ENCODE measurements at places on chromosomes 11 and 22.

- no peak for DNase-seq
These were observed 90.8 kb upstream of the CLDN5 start for GRCh38 chr22:19615001-19615461.

DNA sequence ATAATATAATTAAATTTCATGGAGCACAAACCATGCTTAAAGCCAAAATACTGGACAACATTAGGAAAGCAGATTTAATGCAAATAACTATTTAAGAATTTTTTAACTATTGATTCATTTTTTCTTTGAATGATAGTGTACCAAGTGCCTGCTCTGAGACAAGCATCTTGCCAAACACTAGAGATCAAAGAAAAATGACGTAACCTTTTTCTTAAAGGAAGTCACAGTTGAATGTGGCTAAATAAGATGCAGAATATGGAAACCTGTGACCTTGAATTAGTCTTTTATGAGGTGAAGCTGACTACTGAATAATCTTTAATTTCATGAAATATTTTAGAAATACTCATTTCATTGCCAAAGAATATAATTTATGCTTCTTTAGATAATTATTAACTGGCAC is 104.0 kb downstream of the MSANTD4 start:
- no peak for DNase-seq

DNA sequence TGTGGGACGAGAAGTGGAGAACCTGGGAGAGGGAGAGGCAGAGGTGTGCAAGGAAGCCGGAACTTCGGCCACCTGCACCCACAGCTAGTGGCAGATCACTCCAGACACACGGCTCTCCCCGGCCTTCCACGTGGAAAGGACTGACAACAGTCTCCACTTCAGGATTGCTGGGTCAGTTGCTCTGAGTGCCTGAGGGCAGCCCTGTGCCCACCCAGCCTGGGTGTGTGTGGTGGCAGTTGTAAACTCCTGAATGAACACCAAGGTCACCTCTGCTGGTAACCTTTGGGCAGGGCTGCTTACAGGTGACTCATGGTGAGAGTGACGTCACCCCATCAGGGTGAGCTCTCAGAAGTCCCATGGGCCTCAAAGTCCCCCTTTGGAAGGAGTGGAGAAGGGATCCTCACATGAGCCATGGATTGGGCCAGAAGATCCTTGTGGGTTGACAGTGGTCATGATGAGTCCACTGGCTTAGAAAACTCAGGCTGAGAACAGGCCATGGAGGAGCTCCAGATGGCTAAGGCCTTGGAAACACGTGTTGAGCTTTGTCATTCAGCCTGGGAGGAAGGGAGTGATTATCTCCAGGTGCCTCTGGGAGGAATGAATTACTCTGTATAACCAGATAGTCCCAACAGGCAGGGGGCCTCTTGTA is 71.3 kb downstream of the BCR start:
- no peak for DNase-seq

DNA sequence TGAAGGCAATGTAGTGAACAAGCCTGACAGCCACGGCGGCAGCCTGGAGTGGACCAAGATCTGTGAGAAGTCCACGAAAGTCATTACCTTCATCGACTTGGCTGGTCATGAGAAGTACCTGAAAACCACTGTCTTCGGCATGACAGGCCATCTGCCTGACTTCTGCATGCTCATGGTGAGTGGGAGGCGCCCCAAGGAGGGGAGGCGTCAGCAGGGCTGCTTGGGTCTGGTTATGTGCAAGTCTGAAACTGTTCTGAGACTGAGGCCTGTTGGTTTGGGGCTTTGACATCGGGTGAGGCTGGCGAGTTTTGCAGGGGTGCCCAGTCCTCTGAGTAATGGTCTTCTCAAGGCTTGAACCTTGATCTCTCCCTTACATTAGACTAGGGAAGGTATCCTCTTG is 11.1 kb downstream of the GTPBP1 start:
- no peak for DNase-seq

DNA sequence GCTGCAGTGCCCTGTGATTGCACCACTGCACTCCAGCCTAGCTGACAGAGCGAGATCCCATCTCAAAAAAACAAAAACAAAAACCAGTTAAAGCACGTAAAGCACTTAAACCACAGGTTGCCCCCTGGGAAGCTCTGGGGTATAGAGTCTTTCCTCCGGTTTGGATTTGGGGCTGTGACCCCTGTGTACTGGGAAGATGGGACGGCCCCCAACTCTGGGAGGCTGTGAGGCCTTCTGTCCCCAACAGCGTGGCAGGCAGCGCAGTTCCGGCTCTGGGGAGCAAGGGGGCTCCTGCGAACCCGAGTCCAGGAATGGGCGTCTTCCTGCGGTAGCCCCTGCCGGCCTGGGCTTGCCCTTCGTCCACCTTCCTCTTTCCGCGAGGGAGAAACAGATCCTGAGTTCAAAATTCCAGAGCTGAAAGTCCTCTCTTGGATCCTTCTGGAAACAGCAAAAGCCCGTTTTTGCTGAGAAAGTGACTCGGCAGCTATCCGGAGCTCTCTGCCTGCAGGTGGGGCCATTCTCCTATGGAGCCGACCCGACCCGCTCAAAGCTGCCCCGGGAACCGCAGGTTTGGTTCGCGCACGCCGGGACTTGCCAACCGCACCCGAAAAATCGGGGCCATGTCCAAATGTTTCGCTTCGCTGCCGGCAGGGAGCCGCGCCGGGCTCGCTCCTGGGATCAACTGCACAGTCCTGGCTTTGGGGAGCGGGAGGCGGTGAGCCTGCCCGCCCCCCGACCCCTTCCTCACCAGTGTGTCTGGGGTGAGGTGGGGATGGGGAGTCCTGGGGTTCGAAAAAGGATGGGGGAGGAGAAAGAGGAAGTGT is 36.3 kb upstream of the POLA2 start:
- no peak for DNase-seq

GRCh38 chr11:64890522-64890939 is 12.1 kb upstream of the EHD1 start:
- no peak for DNase-seq

DNA sequence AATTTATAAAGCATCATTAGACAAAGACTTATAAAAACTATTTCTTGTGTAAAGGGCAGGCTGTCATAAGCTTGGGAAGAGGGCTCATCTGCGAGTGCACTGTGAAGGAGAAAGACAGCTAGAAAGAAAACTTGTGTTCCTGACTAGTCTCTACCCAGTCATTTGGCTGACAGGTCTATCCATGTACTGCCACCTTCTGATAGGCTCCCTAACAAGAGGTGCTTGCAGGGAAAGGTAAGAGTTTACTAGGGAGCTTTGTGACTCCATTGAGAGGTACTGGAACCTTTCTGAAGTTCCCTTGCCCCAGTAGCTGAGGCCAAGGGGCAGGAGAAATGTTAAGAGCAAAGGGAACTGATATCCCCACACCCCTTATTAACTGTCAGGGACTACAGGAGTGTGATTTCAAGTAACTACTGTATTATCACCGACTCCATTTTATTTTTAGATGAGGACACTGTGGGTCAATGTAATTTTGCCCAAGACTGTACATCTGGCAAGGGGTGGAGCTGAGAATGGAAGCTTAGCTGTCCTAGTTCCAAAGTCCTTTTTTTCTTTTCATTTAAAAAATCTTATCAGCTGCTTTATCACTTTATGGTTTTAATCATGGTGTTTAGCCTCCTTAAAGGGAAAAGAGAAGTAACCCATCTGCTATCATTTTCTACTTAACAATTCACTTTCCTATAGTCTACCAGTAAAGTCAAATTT is 129.4 kb downstream of the ARHGAP20 start:
- DNase-seq, result no peak

GRCh38 chr22:47091246-47091651 is 328.8 kb downstream of the TBC1D22A start:
- no peak for DNase-seq
